ENCODE measurements at places on chromosomes 5 and 9.

- no peak for DNase-seq
These were observed 24.9 kb downstream of the MELK start for GRCh38 chr9:36597412-36598178.

DNA sequence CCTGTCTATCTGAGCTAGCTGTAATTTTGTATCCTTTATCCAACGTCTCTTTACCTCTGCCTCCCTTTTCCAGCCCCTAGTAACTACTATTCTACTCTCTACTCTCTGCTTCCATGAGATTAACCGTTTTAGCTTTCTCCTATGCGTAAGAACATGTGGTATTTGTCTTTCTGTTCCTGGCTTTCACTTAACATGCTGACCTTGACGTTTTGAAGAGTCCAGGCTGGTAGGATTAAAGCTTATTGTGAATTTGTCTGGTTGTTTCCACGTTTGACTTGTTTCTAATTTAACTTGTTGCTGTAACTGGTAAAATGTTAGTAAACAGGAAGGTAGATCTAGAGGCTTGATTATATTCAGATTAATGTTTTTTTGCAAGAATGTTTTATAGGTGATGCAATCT lies 385.3 kb downstream of the PSAT1 start:
- no peak for DNase-seq

DNA sequence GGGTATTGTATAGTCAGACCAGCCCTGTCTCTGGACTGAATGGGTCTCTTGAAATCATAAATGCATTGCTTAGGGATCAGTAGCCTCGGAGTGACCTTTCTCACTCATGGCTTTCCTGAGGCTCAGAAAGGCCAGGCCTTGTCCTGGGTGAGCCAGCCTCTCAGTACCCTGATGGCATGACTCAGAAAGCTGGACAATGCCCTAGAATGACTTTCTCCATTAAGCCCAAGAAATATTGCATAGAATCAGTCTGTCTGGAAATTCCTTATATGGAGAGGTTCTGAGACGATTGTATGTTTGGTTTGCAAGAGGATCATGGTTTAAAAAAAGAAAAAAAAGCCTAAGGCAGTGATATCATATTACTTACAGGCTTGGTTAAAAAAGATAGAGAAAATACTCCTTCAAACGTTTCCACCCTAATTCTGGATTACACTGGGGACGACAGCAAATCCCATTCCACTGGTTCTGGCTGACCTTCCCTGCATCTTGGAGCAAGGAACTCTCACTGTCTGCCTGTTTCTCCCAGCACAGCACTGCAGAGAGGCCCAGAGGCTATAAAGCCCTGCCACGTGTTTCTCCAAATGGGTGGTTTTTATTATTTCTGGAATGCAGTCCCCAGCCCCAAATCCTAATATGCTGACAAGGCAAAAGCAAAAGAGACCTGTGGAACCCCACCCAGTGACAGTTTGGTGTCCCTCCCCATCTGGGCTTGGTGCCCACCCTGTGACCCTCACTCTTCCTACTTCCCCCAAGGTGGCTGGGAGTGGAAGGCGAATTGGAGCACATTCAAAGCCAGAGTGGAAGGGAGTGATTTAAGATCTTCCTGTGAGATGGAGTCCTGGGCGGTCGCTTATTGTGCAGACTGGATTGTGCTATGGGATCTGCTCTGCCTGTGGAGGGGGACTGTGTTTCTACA lies 34.4 kb downstream of the MAP1B start:
- DNase-seq = peak; percentile 62

DNA sequence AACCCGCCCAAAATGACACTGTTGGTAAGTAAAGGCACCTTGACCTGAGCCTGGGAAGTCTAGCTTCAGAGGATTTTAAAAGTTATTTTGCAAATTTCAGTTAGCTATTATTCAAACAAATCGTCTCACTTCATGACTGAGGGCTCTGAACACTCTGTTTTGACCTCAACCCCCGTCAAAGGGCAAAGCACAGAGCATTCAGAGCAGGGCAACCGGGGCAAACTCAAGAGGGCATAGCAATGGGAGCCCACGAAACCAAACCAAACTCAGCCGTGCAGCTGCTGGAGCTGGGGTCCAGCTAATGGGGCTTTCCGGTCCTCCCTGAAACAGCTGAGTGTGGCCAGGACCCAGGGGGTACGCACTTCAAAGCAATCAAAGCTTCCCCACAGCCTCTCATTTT lies 1.6 kb downstream of the C9 start:
- no peak for DNase-seq

- no peak for DNase-seq
These were observed 4.8 kb upstream of the PAM start for GRCh38 chr5:102750151-102750834.

DNA sequence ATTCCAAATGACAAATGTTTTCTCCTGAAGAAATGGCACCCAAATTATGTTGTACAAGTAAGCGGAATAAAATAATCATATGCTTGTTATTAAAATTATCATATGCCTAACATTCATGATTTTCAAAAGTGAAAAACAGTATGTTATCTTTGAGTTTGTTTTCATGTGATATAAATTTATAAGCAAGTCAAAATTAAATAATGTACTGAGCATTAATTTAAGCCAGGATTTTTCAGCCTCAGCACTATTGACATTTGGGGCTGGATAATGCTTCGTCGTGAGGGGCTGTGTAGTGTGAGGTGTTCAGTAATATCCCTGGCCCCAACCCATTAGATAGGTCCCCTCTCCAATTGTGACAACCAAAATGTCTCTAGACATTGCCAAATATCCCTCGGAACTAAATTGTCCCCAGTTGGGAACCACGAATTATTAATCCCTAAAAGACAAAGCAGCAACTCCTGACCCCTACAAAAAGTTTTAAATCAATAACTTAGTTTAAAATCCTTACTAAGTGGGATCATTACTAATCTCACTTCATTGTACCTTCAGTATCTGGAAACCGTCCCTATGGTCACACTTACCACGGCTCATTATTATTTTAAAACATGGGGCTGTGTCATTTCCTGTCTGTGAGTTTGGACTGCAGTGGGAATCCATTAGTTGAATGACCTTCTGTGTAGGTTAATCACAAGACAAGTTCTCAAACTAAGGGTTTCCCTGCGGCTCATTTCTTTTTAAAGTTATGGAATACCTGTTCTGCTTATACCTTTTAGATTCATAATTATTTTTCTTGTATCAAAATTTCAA lies 1.3 kb upstream of the NNT start:
- no peak for DNase-seq

DNA sequence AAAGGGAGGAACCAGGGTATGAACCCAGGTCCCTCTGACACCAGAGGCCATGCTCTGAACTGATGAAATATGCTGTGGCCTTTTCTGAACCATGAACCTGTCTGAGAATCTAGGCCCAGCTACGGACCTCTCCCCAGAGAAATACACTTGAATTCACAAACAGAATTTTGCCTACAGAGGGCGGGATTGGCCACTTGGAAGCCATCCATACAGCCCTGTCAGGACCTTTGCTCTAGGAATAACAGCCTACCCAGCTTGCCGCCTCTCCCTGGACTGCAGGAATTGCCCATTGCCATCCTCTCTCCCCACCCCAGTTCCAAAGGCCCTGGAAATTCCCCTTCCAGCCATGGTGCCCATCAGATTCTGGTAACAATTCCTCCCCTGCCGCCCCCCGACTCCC lies 26.6 kb downstream of the MORN5 start:
- no peak for DNase-seq

GRCh38 chr9:92764381-92764987 lies at the start of gene BICD2:
Gene BICD2 (minus strand): TSS chr9:92764833. CDS start chr9:92764744, 89 bp downstream.
- no peak for DNase-seq

DNA sequence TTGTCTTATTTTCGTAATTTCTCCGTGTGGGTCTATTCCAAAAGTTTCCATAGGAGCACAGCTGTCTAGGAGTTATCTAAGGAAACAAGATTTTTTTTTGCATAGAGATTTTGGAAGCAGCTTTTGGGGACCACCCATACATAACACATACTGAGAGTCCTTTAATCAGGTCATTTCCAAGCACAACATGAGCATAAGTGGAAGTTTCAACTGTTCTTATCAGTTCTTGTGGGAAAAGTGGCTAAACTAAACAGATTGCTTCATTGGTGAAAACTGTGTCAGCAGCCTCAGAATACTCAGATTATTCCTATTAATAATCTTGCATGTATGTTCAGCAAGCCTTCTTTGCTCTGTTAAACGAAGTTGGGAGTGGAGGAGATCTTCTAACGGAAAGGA lies 153.6 kb upstream of the TYRP1 start:
- no peak for DNase-seq

GRCh38 chr9:70778568-70778967 lies 342.9 kb downstream of the TRPM3 start:
- no peak for DNase-seq

- no peak for DNase-seq
These were observed 100.7 kb downstream of the YTHDC2 start for GRCh38 chr5:113614191-113614590.

DNA sequence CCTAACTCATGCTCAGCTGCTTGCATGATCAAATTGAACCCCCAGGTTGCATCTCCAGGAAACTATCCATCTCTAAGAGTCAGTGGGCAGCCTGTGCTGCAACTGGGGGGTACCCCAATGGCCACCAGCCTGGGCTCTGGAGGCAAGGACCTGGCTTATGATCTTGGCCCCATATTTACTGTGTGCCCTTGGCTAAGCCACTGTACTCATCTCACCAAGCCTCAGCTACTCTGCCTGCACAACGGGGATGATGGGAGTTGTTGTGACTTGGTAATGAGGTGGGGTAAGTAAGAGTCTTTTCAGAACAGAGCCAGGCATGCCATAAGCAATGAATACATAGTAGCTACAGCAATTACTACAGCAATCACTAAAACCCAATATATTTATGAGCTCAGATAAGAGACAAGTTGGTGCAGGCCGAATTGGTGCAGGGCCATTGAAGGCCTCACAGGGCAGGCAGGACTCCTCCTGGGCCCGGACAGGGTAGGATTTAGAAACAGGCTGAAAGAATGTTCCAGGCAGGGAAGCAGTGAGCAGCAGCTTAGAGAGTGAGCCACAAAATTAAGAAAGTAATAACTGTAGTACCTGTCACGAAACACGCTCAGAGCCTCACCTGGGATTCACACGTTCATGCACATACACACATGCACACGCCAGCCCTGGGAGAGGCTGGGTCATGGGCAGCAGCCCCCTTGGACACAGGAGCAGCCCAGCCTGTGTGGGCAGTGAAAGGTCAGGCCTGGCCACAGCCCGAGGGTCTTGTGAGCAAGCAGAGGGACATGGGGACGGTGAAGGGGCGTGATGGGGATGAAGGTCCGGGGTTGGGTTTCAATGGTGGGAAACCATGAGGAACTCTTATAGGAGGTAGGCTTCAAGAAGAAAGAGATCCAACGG lies 74.1 kb downstream of the PAX5 start:
- DNase-seq = no peak

DNA sequence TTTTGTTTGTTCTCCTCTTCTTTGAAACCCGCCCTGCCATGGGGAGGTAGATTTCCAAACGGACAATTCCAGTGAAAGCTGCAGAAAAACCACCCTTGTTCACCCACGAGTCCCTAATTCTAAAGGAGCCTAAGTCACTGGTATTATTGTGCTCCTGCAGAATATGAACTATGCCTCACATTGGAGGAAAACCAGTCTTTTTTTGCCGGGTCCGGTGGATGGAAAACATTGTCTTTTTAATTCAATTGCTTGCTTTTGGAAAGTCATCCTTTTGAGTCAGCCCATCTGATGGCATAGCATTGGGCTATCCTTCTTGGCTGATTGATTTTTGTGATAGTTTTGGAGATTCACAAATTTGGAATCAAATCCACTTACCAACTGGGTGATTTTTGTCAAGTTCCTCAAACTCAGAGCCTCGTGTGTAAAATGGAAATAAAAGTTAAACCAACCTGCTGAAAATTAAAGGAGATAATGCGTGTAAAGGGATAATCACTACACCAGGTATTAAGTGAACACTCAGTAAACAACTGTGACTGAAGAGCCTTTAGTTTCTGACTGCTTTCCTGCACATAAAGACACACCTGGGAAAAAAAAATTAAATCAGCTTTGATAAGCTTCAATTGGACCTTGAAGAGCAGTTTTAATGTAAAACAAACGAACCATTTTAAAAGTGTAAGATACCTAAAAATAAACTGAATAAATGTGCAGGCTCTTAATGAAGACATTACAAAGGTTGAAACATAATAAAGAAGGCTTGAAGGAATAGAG lies 780 bp upstream of the CCNJL start:
- no peak for DNase-seq

GRCh38 chr5:52771343-52772039 lies 16.2 kb upstream of the ITGA1 start:
- DNase-seq = no peak

DNA sequence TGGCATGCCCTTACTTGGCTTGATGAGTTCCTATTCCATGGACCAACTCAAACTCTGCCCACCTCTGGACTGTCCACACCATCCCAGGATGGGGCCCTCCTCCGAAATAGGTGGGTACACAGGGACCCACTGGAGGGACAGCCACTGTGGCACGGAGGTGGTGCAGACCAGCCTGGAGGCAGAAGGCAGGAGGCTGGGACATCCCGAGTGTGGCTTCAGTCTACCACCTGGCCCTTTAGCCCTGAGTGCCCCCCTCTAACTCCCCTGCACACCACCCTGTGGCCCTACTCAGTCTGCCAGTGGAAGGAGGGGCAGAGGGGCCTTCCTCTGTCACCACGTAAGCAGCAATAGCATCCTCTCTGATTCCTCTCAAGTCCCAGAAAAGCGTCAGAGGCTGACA lies 3.7 kb downstream of the IL3 start:
- no peak for DNase-seq

- DNase-seq = no peak
These were observed 62.8 kb downstream of the CDC14B start for GRCh38 chr9:96556701-96557461.

- no peak for DNase-seq
These were observed 109.5 kb downstream of the SNCAIP start for GRCh38 chr5:122421374-122422079.

DNA sequence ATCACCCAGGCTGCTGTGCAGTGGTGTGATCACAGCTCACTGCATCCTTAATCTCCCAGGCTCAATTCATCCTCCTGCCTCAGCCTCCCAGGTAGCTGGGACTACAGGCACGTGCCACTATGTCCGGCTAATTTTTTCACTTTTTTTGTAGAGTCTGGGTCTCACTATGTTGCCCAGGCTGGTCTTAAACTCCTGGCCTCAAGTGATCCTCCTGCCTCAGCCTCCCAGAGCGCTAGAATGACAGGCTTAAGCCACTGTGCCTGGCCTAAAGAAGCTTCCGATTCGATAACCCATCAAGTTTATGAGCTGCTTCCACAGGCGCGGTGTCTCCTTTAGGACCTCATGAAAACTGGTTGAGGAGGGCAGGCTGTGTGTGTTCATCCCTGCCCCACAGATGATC lies 16.2 kb downstream of the COL27A1 start:
- no peak for DNase-seq

DNA sequence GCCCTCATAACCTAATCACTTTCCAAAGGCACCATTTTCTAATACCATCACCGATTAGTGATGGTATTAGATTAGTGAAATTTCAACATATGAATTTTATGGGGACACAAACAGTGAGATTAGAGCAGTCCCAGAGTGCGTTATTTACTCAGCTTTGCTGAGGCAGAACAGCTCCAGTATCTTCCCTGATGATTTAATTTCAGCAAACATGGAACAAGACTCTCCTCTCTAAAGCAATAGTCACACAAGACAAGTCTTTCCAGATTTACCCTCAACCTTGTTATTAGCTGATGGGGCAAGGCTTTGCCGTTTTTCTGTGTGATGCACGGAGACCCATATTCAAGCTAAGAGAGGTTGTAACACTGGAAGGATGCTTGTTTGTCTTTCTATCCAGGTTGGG lies 333.4 kb downstream of the FBXL7 start:
- no peak for DNase-seq

Data from hindlimb muscle (tissue), 1 donor.